ENCODE measurements at places on chromosomes 12 and 14.
A peak's percentile ranks its signal among the peaks of the same experiment; 100 is the strongest.

DNA sequence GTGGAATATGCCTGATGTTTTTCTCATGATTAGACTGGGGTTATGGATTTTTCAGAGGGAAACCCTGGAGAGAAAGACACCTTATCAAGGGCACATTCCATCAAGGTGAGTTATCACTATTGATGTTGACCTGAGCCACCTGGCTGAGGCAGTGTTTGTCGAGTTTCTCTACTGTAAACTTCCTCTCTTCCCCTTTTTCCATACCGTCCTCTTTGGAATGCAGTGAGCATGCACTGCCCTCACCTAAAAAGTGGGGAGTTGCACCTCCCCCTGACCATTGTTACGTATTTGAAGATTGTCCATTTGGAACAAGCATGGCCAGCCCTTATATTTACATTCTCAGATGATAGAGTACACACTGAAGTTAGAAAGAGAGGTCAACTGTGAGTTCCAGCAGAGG, 53.9 kb upstream of the PWP1 start:
- no peak for DNase-seq

- no peak for DNase-seq
Observed at GRCh38 chr14:61202124-61202523, 79.0 kb downstream of the TMEM30B start.

- DNase-seq, result no peak
Observed at GRCh38 chr12:98374007-98374406, 141.4 kb upstream of the TMPO start.

GRCh38 chr14:104341532-104342434, 203.4 kb downstream of the KIF26A start:
- DNase-seq, result no peak

DNA sequence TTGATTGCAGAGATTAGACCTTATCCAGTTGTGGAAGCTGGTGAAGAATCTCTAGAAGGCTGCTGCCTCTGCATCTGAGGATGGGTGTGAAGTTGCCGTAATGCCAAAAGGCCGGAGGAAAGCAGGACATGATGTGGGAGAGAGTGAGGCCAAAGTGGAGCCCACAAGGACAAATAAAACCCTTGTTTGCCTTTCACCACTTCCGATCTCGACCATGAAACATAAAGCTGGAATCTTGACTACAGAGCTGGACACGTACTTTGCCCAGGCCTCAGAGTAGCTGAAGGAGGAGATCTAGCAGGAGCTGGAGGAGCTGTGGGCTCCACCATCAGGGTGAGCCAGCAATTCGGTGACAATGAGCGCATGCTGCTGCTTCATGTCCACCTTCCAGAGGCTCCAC, 5.0 kb upstream of the CACNA1C start:
- DNase-seq, result no peak

DNA sequence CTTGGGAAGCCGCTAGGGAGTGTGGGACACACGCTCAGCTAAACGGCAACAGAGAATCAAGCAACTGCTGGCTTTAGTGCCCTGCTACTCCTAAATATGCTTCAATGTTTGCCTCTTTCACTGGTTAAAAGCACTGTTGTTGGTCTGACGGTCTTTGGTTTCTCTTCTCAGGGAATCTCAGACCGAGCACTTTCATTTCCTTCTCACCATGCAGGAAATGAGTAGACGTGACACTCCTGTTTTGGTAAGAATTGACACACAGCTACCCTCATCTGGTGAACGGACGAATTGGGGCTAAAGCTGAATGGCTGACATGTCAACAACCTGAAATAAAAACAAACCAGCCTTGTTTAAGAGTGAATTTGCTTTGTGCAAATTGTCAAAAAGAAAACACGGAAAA, 57.5 kb upstream of the PIWIL1 start:
- no peak for DNase-seq

DNA sequence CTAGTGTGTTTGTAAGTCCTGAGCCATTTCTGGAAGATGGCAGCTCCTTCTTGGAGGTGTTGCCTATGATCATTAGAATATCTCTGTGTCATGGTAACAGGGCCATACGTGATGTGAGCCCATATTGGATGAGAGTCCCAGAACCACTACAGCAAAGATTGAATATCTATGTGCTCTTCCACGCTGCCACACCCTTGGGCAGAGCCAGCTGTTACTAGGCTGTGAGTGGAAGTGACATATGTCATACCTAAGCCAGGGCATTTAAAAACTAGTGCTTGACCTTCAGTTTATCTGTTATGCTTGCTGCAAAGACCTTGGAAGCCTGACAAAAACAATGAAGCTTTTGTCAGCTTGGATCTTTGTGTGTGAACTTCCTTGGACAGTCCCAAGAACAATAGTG, 495.1 kb upstream of the CCDC196 start:
- no peak for DNase-seq

DNA sequence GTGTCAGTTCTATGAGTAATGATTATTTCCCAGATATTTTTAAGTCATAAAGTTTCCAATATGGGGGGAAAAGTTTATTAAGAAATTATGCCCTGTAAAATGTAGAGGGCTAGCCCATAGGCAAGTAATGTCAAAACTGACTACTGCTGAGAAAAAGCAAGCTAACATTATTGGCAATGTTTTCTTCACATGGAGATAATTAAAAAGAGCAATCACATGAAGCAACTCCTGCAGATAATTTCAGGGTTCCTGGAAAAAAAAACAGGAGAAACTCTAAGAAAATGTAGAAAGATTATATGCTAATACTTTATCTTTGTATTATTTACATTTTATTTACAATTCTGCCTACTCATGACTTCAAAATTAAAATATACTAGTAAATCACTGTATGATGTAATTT, 39.8 kb downstream of the PPP1R12A start:
- no peak for DNase-seq

- DNase-seq, result no peak
Observed at GRCh38 chr14:39381366-39381765, 50.9 kb downstream of the FBXO33 start.

DNA sequence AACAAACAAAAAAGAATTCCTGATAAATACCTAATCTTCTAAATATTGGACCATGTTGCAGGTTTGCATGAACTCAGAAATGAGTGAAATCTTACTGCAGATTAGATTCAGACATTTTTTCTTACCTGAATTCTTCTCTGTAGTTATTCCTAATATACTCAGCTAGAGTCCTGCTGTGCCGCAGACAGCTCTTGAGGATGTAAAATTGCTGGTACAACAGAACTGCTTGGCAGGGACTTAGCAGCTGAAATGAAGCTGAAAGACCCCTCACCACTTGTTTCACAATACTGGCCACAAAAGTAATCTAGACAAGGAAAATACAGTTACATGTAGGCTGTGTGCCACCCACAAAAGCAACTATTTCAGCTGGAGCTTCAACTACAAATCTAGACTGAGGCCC, 48.3 kb upstream of the KICS2 start:
- no peak for DNase-seq

DNA sequence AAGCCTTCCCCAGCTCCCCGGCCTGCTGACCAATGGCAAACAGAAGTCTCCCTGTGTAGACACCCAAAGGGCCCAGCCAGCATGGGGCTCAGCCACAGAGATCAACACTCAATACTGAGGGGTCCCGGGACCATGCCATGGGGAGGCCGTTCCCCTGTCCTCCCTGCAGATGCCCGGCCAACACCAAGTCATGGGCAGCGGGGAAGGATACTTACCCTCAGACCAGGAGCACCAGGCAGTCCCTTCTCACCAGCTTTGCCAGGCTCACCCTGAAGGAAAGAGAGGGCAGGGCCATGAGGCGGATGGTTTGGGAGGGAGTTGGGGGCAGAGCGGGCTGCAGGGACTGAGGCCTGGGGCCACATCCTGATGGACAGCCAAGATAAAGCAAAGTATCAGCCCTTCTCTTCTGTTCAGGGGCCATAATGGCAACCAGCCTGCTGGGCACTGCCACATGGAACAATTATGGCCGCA, 19.9 kb downstream of the COL2A1 start:
- no peak for DNase-seq

- DNase-seq, result no peak
Observed at GRCh38 chr12:127590868-127591267, 676.1 kb upstream of the TMEM132C start.

DNA sequence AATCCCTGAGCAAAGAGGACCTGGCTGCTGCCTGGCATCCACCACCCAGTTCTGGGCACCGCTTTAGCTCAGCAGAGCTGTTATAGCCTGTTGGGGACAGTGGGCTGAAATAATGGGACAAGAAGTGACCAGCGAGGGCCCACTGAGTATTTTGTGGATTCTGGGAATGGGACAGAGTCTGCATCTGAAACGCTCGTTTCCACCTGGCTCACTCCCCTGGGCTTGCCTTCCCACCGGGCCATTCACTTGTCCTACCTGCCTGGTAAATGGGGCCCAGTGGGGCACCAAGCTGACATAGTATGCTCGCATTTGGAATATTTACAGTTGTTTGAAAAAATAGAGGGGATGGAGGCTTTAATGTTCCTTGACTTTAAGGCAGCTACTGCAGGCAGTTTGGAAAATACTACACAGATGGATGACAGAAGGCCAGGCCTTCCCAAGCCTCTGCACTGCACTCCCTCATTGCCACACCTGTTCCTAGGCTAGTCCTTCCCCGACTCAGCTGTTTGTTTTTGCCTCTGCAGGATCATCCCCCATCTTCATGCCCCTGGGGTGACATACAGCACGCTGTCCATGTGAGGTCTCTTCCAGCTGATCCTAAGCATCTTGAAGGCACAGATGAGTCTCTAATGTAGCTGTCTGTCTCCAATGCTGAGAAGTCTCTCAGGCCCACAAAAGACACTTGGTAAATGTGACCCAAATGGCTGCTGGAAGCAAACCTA, 61.3 kb upstream of the DICER1 start:
- no peak for DNase-seq

DNA sequence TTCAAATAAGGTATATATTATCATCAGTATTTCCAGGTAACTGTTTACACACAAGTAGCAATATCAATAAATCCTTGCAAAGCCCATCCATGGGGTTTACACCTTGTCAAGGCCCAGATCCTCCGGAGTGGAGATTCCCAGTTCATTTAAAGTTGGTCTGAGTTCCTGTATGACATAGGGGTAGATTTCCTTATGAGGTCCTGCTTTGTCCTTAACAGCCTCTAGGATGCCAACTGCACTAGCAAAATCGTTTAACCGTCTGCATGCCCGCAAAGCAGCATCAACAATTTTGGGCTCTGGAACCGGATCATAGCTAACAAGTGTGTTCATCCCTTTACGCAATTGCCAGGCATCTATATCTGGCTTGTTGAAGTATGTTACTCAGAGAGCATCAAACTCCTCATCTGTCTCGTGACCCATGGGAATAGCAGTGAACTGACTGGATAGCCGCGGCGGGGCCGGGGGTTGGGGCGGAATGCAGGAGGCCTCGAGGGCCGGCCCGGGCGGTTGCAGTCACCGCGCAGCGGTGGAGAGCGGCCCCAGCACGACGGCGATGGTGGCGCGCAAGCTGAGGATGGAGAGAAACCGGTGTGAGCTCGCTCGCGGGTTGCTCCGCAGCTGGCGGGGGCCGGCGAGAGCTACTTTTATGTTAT, 30.6 kb upstream of the FBXO34 start:
- no peak for DNase-seq

DNA sequence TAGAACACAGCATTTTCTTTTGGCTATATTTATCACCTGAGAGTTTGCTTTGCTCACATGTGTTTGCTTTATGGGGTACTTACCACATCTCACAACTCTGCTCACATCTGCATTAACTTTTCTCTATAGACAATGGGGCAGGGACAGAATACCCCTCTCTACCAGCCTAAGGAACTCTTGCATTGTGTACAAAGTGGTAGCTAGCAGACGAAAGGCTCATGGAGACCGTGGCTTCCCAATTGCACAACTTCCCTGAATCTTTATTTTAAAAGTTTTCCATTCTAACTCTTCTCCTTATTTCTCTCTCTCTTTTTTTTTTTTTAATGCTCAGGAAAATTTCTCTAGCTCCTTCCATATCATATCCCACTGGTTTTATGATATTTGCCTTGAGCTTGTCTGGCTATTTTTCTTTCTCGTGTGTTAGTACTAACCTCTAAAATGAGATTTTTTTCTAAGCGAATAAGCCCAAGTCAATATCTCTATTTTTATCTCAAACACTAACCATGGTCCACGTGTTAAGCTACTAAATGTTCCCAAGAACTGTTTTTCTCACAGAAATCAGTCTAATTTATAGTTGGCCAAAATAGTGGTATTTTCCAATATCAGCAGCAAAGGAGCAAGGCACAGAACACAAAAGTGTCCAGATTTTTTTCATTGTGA, 155.2 kb downstream of the STXBP6 start:
- no peak for DNase-seq

DNA sequence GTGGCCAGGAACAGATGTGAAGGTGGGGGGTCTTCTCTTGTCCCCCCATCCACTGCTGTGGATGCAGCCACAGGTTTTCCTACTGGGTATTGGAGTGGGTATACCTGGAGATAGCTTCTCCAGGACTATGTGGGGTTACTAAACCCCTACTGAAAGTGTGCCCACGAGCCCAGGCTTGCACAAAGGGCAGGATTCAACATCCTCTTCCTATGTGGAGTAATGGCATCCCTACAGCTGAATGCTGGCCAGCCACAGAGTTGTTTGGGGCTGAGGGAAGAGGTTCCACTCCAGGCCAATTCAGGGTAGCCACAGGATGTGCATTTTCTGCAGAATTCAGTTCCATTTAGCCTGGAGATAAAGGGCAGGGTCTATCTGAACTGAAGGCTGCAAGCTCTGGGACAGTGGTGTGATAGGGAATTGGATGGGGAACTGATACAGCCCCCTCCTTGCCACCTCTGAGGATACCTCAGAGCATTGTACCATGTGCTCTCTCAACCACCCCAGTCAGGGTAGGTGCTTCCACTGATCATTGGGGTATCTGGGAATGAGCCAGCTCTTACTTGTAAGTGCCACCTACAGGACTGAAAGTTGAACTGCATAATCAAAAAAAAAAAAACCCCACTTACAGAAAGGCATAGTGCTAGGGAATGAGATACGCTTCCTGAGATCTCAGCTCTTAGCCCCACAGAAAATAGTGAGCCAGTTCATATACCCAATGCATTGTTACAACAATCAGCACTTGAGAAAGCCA, 187.1 kb downstream of the KITLG start:
- DNase-seq, result no peak

DNA sequence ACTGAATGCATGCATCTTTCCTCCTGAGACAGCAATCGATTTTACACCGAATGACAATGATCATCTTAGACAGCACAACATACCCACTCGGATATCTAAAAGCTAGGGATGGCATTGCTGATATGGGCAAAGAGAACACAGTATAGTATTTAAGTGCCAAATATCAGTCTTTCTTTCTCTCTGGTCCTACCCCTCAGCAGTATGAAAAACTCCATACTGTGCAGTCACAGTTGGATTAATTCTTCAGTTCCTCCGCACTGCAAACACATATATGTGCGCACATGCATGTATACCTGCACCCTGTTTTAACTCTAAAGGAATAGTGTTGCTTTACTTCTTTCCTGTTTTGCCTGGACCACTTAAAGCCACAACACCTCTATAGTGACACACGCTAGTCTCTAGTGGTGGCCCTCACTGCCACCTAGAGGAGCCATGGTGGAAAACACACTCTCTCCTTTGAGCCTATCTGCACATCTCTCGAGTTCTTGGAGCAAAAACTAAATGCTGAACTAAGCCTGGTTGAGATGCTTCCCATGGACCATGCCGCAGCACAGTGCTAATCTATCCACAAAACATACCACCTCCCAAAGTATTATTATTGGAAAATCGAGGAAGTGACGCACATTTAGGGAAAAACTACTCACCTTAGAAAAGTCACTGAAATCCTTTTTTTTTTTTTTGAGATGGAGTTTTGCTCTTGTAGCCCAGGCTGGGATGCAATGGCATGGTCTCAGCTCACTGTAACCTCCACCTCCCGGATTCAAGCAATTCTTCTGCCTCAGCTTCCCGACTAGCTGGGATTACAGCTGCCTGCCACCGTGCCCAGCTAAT, 11.9 kb downstream of the TMEM52B start:
- peak; percentile 19 for DNase-seq

GRCh38 chr14:69945912-69946311, 66.7 kb downstream of the SMOC1 start:
- DNase-seq, result no peak

- no peak for DNase-seq
Observed at GRCh38 chr14:51018521-51018920, 74.2 kb upstream of the PYGL start.

Measured in activated T-helper 1 cell treated with Interleukin-2 at 50 U/mL for 16 hours (primary cell).